ENCODE measurements at places on chromosomes 6 and 20. TPM values are rescaled to one million over a fixed set of nuclear protein-coding genes. Genes with fewer than 3 reads are reported as not detected.

Gene XKR7
- not detected for total RNA-seq

Gene SLC35F1
- not detected for total RNA-seq

Gene CD164
- 91.3 TPM for total RNA-seq

Gene ZNF334
- 2.0 TPM for total RNA-seq

Gene PDYN
- total RNA-seq: not detected

Gene RRAGD
- total RNA-seq: 40.4 TPM

Gene RCAN2
- total RNA-seq: 1.00 TPM

Gene RIPOR3
- total RNA-seq: 1.2 TPM

Gene SLC17A4
- total RNA-seq: not detected

Gene VNN1
- total RNA-seq: 0.12 TPM

Gene CALHM4
- total RNA-seq: not detected

Gene ANKS1A
- 13.6 TPM for total RNA-seq

Gene LPA
- total RNA-seq: 0.24 TPM

Gene SAMD10
- total RNA-seq: 5.7 TPM

Gene IP6K3
- 0.08 TPM for total RNA-seq

All from esophagus mucosa (tissue), 1 donor.